ENCODE measurements at places on chromosomes 16 and 17.
A peak's percentile ranks its signal among the peaks of the same experiment; 100 is the strongest.

GRCh38 chr16:85564277-85565051 lies 48.7 kb upstream of the GSE1 start:
- no peak for DNase-seq

GRCh38 chr17:43768382-43768781 lies 9.8 kb upstream of the SOST start:
- no peak for DNase-seq

- DNase-seq = no peak
These were observed 195.9 kb upstream of the TBX2 start for GRCh38 chr17:61203671-61204131.

DNA sequence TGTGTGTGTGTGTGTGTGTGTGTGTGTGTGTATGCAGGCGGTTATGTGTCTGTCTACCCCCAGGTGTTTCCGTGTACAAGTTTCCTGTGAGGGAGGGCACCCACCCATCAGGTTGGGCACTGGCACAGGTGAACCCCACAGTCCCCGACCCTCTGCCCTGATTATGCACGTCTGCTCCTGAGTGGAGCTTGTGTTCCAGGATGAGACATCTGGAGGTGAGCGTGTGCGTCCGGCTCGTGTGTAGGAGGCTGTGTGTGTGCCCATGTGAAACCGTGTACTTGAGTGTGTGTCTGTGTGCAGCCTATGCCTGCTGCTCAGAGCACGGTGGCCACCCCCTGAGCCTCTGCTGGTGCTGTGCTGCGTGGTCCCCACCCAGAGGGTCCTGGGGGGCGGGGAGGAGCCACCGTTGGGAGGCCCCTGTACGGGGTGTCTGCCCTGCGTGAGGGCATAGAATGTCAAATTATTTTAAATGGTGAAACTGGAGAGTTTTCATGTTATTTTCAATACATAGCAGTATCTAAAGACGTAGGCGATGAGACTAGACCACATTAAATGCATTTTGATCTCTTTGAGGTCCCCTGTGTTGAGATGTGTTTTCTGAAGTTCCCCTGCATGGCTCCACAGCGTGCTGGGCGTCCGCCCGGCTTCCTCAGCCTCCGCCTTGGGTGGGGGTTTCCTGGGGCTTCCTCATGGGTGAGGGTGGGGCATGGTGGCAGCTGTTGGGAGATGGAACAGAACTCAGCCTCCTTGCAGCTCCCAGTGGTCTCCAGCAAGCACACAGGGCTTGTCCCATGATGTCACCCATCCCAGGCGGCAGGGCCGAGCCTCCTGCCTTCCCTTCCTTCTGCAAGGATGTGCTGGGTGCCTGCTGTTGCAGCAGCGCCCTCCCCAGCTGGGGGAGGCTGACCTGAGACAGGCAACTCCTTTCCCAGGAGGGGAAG lies 43.4 kb downstream of the KCNJ12 start:
- DNase-seq = peak; percentile 33

- DNase-seq = peak; percentile 91
These were observed 11.0 kb upstream of the CBFB start for GRCh38 chr16:67017810-67018488.

DNA sequence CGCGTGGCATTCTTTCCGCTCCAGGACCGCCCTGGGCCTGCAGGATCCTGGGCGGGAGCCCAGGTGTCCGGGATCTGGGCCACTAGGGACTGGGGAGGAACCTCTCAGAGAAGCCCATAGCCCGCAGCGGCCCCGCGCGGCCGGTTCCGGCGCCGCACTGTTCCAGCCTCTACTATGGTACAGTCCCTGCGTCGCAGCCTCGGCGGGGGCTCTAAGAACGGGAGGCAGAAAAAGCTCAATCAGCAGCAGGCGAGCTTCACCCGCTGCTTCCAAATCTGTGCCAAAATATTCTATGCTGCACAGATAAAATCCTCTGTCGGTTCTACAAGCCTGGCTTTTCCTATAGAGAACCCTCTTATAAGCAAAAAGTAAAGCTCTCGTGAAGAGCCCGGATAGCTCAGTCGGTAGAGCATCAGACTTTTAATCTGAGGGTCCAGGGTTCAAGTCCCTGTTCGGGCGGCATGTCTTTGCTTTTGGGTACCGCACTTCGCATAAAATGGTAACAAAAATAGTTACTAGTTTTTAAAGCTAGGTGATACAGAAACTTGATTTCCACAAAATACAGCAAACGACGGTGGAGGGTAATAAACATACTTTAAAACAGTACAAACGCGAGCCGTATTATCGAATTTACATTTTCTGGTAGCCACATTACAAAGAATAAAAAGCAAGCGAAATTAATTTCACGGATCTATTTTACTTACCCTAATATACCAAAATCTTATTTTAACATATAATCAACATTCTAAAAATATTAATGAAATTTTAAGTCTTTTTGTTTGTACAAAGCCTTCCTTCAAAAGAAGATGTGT lies 661 bp upstream of the ALOXE3 start:
- peak; percentile 85 for DNase-seq

Data from CD4-positive, alpha-beta T cell treated with Interleukin-15 for 4 hours (primary cell).